ENCODE measurements at places on chromosomes 2 and 18.

GRCh38 chr18:76967721-76968472 lies 145.5 kb downstream of the ZNF236 start:
- no peak for DNase-seq

GRCh38 chr2:194745557-194746146 lies 911.4 kb upstream of the SLC39A10 start:
- DNase-seq = no peak

DNA sequence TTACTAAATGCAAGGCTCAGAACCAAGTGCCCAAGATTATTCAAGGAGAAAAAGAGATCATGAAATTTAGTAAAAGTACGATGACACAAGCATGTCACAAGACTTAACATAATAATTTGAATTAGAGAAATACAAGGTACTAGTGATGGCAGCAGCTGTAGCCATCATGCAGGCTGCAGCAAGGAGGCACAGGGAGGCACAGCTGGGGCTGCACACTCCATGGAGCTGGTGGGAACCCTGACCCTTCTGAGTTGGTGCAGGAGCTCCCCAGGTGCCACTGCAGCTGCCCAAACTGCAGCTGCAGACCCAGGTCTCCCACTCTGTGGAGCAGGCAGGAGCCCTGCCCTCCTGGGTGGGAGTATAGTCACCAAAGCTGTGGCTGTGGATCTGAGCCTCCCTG lies 46.0 kb downstream of the COL3A1 start:
- no peak for DNase-seq

DNA sequence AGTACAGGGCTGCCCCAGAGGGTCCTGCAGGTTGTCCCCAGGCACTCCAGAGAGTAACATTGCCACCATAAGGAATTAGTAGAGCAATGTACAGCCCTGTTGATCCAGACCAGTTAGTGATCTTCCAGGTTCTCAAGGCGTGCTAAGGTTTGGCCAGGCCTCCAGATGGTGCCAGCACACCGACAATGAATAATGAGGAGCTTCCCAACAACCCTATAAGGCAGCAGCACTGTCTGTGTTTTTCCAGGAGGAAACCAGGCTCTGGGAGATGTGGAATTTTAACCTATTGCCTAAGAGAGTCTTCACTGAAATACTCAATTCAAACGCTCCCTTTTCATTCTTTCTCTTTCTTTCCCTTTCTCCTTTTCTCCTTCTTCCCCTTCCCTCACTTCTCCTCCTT lies 122.1 kb downstream of the MGAT5 start:
- no peak for DNase-seq

GRCh38 chr2:128563348-128563687 lies 244.7 kb upstream of the HS6ST1 start:
- DNase-seq = no peak

GRCh38 chr2:68764041-68764805 lies 29.6 kb downstream of the ARHGAP25 start:
- no peak for DNase-seq

GRCh38 chr2:183037553-183038340 lies 510 bp downstream of the NCKAP1 start:
- DNase-seq = no peak

DNA sequence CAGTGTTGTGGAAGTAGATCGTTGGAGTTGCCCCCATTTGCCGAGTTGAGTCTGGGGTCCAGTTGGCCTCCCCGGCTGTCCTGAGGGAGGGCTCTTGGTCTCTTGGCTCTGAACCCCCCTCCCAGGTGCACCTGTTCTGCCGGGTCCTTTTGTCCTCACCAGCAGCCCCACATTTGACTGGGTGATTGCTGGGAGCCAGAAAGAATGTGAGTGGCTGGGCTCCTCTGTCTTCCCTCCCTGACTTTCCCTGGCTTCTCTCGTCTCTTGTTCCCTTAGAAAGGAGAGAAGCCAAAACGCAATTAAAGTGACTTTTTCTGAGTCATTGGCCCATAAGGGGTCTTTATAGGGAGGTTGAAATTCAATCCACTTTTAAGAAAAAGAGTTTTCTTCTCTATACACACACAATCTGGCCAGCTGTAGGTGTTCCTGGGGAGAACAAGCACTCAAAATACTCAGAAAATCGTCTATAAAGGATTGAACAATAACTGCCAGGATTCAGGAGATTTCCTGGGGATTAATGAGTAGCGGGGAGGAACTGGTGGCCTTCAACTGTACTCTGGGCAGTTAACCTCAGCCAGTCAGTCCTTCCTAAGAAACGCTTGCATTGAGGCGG lies 131.0 kb downstream of the TMEM182 start:
- DNase-seq = no peak

- DNase-seq = no peak
Measured at GRCh38 chr18:31258789-31259188, 59.2 kb upstream of the DSG1 start.

- no peak for DNase-seq
Measured at GRCh38 chr2:232382331-232383225, 4.0 kb downstream of the ALPP start.

GRCh38 chr2:157055660-157056199 lies 201.8 kb upstream of the GALNT5 start:
- DNase-seq = no peak

GRCh38 chr2:61962095-61962984 lies 56.9 kb downstream of the COMMD1 start:
- no peak for DNase-seq

DNA sequence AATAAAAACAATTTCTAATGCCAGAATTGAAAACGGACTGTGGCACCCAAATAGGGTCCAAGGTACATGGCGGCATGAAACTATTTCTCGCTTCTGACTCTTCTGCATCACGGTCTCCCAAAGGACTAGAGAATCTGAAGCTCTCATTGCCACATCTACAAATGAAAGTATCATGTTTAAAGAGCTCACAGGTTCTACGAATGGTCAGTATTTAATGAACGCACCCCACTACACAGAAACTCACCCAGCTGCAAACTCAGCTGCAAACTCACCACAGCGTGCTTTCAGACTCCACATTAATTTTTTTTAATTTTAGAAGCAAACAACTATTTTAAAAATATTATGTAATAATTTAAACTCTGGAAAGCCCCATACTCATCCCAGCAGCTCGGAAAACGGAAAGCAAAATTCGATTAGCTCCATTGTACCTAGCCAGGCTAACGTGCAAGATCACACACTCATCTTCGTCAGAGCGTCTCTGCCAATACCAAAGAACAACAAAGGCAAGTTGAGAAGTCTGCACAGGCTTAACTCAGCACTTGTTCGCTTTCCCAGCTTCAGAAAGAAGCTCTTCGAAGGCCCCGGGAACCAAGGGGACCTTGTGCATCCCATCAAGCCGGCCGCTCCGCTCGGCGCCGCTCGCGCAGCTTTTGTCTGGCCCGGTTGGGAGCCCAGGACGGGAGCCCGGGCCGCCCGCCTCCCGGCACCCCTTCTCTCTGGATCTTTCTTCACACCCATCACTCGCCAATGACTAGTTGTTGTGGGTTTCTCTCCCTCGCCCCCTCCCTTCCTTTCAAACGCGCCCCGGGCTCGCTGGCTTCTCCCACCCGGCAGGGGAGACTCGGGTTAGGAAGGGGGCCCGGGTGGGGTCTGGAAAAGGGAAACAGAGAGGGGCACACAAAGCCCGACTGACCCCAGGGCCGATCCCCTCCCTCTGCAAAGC lies 785 bp downstream of the CLASP1 start:
- DNase-seq = peak; percentile 4

GRCh38 chr2:160474891-160475787 lies 18.5 kb downstream of the RBMS1 start:
- DNase-seq = no peak
